ENCODE measurements at places on chromosomes 2 and 18. TPM values are rescaled to one million over a fixed set of nuclear protein-coding genes. Genes with fewer than 3 reads are reported as not detected.

GRCh38 chr2:38264396-38265221 lies 112.5 kb downstream of the ATL2 start:
- DNase-seq = no peak

DNA sequence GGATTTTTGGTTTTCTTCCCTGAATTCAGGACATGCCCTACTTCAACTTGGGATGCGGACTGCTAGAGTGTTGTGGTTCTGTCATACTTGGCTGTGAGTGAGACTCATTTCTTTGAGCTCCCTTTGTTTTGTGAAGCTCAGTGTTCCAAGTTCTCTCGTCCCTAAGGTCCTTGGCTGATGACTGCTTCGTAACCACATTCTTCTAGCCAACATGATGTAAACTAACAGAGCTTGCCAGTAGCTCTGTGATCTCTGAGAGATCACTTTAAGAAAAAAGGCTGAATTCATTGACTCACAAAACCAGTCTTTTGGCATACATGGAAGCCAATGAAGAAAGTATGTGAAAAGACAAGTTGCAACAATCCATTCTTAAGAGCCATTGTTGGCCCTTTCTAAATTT lies 96.9 kb upstream of the MSTN start:
- no peak for DNase-seq

- no peak for DNase-seq
These were observed 65.3 kb downstream of the PRKRA start for GRCh38 chr2:178385595-178386148.

- no peak for DNase-seq
These were observed 264.3 kb downstream of the TXNL1 start for GRCh38 chr18:56374007-56374655.

DNA sequence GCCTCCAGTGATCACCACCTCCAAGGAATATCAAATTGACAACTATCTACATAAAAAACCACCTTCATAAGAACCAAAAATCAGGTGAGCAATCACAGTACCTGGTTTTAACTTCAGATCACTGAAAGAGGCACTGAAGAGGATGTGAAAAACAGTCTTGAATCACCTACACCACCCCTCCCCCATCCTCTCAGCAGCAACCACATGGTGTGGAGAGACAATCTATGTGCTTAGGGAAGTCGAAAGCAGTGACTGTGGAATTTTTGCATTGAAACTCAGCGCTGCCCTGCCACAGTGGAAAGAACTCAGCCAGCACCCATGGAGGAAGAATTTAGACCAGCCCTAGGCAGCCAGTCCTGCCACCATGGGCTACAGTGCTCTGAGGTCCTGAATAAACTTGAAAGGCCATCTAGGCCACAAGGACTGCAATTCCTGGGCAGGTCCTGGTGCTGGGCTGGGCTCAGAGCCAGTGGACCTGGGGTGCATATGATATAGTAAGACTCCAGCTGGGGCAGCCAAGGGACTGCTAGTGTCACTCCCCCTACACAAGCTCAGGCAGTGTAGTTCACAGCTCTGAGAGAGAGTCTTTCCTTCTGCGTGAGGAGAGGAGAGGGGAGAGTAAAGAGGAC lies 75.6 kb downstream of the ATL2 start:
- no peak for DNase-seq

ACOXL gene
- total RNA-seq = 0.12 TPM

EMILIN1 gene
- 37.4 TPM for total RNA-seq

RNU2-63P gene
- total RNA-seq = not detected

CTNNA2 gene
- not detected for total RNA-seq

UGT1A4 gene
- total RNA-seq = not detected

PSMA8 gene
- total RNA-seq = not detected
